ENCODE measurements at places on chromosomes 4 and X.

- peaks cover 14% of the 10 kb centered on the region for H3K4me1 ChIP-seq
- no peaks in the 10 kb centered on the region for H3K27me3 ChIP-seq
- DNase-seq = no peak
- H3K27ac ChIP-seq = no peak overlapping the region
- H3K36me3 ChIP-seq = no peaks in the 10 kb centered on the region
Measured at GRCh38 chr4:79607979-79608378, 200.0 kb upstream of the GK2 start.

DNA sequence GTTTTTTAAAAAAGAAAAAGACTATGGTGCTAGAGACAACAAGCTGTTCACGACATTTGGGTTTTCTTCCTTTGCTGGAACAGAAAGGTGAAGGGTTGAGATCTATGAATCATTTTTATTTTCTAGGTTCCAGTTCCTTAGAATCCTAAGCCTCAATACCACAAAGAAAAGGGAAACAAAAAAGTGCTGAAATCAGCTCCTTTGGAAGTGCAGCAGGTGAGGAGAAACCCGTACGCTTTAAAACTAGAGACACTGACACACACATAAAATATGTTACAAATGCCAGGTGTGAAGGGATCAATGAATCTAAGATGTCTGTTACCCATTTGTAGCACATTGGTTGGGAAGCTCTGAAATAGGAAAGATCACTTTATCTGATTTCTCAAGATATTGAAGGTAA, 125.2 kb downstream of the AREG start:
- H3K4me1 ChIP-seq = no peaks in the 10 kb centered on the region
- no peaks in the 10 kb centered on the region for H3K27me3 ChIP-seq
- no peak overlapping the region for H3K4me3 ChIP-seq

DNA sequence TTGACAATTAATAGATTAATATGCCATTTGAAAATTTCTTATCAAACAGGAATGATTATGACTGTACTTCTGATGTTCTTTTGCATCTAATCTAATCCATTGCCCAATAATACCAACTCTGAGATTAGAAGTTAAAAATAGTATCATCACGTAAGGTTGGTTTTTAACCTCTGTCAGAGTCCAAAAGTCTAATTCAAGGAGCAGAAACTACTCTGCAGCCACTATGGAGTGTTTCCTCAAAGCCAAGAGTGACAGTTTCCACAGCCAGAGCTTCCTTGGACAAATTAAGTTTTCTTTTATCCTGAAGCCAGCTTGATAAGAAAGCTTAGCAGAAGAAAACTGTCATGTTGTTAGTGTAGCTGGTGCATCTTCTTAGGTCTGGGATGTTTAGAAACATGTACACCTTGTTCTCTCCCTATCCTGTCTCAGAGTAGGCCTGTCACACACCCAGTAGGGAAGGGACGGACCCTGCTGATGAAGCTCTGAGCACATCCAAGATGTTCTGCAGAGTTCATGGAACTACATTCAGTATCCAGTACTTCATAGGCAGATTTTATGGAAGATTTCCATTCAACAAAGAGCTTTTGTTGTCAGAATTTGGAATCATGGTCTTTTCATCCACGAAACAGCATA, 20.4 kb upstream of the PI4K2B start:
- no peaks in the 10 kb centered on the region for H3K4me1 ChIP-seq
- no peaks in the 10 kb centered on the region for H3K27me3 ChIP-seq
- no peaks in the 10 kb centered on the region for H3K36me3 ChIP-seq

DNA sequence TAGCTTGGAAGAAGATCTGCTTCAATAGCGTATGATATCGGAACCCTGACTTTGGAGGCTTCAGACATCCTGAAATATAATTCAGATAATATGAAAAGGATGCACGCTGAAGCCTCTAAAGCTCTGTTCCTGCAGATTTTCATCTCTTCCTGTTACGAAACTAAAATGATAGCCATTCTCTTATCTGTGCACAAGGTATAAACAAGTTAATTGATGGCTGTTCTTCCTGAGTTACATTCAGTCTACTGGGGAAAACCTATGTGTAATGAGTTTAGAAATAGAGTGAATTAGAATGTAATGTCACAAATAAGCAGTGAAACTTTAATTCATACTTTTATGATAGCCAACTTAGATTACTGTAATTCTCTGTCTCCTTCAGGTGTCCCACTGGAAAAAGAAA, 36.8 kb upstream of the AGA start:
- H3K27ac ChIP-seq = no peak overlapping the region
- DNase-seq = no peak
- no peak overlapping the region for H3K4me3 ChIP-seq

DNA sequence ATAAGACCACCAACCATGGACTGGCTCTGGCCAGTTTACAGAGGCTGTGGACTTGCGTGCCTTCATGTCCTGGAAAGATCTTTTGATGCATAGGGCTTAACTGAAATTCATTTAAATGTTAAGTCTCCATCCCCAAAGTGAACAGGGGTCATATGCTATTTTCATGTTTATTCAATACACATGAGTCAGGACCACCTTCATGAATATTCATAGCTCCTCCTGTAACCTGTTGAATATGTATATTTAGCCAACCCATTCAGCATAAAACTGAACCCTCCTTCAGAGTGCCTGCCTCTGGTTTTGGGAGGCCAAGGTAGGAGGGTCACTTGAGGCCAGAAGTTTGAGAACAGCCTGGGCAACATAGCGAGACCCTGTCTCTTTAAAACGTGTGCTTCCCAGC, 7.1 kb downstream of the CTPS2 start:
- no peak for DNase-seq
- H3K36me3 ChIP-seq = no peaks in the 10 kb centered on the region
- no peaks in the 10 kb centered on the region for H3K4me1 ChIP-seq

DNA sequence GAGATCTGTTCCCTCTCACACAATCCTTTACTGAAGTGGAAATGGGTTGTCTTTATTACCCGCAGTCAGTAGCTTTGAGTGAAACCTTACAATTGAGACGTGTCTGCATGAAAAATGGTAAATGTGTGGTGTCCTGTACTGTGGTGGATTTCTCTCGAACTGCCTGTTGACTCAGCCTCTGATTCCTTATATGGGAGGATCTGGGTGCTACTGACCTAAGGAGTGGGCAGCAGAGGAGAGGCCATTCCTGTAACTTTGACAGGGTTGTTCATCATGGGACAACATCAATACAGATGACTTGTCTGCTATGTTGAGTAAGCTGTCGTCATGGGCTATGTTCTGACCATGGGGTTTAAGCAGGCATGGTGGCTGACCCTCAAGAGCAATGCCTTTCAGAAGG, 159.6 kb upstream of the WDR1 start:
- no peak overlapping the region for H3K4me3 ChIP-seq
- no peaks in the 10 kb centered on the region for H3K36me3 ChIP-seq
- H3K27me3 ChIP-seq = peaks cover 3% of the 10 kb centered on the region

- peaks cover 4% of the 10 kb centered on the region for H3K27me3 ChIP-seq
- H3K4me1 ChIP-seq = no peaks in the 10 kb centered on the region
- no peak overlapping the region for H3K27ac ChIP-seq
- no peaks in the 10 kb centered on the region for H3K36me3 ChIP-seq
- no peak overlapping the region for H3K4me3 ChIP-seq
Measured at GRCh38 chr4:163949976-163950601, 455.6 kb downstream of the TMA16 start.

- no peak overlapping the region for H3K4me3 ChIP-seq
- no peaks in the 10 kb centered on the region for H3K4me1 ChIP-seq
- H3K27ac ChIP-seq = no peak overlapping the region
- no peaks in the 10 kb centered on the region for H3K36me3 ChIP-seq
- no peak for DNase-seq
- H3K27me3 ChIP-seq = no peaks in the 10 kb centered on the region
Measured at GRCh38 chr4:177706916-177707315, 264.7 kb upstream of the AGA start.

DNA sequence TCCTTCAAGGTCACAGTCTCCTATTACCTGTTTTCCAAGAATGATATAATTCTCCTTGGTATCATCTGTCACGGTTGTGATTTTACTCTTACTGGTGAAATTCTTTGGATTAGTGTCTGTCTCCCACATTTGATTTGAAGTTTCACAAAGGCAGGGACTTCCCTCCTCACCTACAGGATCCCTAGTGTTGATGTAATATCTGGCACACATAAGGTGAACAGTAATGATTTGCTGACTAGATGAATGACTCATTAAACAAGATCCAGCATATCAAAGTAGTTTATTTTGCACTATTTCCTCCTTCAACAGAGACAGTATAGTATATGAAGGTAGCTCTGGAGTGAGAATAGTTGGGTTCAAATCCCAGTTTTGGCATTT, 135.3 kb upstream of the IL1RAPL2 start:
- DNase-seq = no peak
- no peaks in the 10 kb centered on the region for H3K36me3 ChIP-seq
- no peaks in the 10 kb centered on the region for H3K27me3 ChIP-seq
- no peaks in the 10 kb centered on the region for H3K4me1 ChIP-seq
- no peak overlapping the region for H3K4me3 ChIP-seq

GRCh38 chrX:130086447-130087206, 23.7 kb downstream of the ELF4 start:
- peak overlapping the region; percentile 68 for H3K27ac ChIP-seq
- peaks cover 10% of the 10 kb centered on the region for H3K4me1 ChIP-seq
- H3K4me3 ChIP-seq = peak overlapping the region; percentile 53
- H3K27me3 ChIP-seq = no peaks in the 10 kb centered on the region
- DNase-seq = peak; percentile 67

- no peaks in the 10 kb centered on the region for H3K4me1 ChIP-seq
- H3K27ac ChIP-seq = no peak overlapping the region
- H3K36me3 ChIP-seq = no peaks in the 10 kb centered on the region
- DNase-seq = no peak
Measured at GRCh38 chrX:139801397-139801813, 93.4 kb upstream of the MCF2 start.

DNA sequence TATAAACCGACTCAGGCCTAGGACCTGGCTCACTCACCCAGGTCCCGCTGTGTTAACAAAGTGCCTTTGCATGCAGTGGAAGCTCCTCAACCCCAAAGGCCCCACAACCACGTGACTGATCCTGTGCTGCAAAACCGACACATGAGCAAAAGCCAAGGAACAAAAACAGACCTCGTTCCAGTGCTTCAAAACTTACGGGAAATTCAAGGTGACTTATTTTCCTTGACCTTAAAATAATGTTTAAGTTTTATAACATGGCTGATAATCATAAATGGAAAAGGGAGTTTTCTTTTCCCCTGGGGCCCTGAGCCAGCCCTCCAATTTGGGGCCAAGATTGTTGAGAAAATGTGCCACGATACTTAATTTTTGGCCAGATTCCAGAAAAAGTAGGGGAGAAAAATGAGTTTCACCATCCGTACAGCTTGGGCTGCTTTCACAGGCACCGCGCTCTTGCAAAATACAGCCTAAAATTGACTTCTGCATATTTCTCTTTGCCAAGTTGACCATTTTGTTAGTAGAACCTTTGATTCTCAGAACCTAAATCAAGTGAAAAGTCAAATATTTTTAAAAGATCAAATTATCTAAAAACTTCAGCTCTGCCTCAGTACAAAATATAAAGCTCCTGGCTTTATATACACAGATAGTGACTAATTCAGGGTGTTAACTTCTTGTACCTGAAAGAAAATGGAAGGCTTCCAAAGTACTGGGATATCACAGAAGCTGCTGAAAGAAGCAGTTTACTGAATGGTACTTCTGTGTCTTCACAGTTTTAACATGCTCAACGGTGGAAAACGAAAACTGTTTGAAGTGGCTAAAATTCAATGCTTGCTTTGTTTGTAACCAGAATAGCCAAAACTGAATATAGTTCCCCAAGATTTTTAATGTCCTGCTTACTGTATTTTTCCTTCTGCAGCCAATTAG, 93.8 kb downstream of the APBB2 start:
- DNase-seq = no peak
- H3K27ac ChIP-seq = no peak overlapping the region
- no peak overlapping the region for H3K4me3 ChIP-seq
- H3K27me3 ChIP-seq = no peaks in the 10 kb centered on the region

DNA sequence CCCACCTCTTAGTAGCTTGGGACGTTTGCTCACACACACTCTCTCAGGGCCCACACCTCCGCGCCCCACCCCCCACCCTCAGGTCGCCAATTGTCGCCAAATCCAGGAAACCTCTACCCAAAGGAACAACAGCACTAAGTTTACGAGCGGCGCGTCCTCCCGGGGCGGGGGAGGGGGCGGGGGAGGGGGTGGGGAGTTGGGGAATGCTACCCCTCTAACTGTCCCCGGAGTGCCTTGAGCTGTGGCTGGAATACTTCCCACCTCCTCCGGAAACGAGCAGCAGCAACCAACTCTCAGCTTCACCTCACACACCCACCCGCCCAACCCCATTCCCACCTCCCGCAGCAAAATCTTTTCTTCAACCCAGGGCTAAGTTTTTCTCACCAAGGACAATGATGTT, 135.6 kb upstream of the ZIC3 start:
- no peak overlapping the region for H3K27ac ChIP-seq
- no peaks in the 10 kb centered on the region for H3K36me3 ChIP-seq
- no peak overlapping the region for H3K4me3 ChIP-seq
- no peak for DNase-seq

DNA sequence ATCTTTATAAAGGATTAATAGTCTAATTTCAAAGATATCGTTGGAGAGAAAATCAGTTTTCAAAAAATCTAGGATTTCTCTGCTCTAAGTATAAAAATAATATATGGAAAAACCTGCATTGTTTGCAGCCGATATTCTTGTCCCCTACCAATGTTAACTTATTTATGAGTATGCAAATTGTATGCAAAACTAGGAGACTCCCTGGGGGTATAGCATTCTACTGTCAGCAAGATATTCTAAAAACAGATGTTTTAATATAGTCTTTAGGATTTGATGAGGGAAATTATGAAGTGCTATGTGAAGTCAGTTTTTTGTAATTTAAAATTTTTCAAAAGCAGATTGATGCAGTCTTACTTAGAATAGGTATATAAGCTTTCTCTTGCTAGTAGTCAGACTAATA, 40.9 kb downstream of the GK2 start:
- H3K27ac ChIP-seq = no peak overlapping the region
- no peak for DNase-seq

DNA sequence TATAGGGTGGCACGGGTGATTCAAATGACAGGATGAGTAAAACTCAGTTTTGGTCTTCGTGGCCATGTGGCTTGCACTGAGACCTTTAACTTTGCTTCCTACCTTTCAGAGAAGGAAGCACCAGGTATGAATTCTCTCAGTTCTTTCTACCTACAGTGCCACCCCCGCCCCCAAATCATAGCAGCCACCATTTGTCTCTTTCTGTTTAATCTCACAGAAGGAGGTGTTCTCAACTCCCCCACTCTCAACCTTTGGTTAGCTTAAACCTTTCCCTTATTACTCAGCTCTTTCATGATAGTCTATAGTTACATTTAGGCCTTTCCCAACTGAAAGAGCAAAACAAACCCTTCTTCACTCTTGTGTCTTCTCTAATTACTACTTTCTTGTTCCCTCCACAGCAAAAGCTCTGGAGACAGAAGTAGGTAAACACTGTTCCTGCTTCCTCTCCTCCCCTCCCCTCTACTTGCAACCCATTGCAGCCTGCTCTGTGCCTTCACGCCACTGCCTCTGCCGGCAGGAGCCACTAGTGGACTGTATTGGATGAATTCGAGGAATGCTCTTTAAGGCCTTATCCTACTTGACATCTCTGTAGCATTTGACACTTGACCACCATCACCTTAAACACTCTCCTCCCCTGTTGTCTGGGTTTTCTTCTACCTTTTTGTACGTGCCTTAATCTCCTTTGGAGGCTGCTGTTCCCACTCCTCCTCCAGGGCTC, 123.7 kb downstream of the AFF1 start:
- no peak overlapping the region for H3K4me3 ChIP-seq
- no peak for DNase-seq
- H3K36me3 ChIP-seq = peaks cover 4% of the 10 kb centered on the region
- H3K27me3 ChIP-seq = no peaks in the 10 kb centered on the region
